ENCODE measurements at places on chromosomes 3 and 15.
A peak's percentile ranks its signal among the peaks of the same experiment; 100 is the strongest.

DNA sequence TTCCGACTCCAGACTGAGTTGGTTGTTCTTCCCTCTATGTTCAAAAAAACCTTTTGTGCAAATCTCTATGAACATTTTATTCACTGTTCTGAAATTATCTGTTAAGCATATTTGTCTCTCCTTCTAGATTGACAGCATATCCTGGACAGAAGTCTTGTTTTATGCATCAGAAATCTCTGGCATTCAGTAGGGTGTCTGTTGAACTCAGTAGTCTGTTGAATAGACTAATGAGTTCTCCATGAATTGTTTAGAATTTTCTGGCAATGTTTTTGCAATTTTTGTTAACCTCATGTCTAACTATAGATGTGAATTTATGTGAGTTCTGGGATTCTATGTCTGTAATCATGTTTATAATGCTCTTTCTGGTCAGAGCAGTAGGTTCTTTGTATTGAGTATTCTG is 222.5 kb upstream of the KCNMB2 start:
- no peak for DNase-seq

DNA sequence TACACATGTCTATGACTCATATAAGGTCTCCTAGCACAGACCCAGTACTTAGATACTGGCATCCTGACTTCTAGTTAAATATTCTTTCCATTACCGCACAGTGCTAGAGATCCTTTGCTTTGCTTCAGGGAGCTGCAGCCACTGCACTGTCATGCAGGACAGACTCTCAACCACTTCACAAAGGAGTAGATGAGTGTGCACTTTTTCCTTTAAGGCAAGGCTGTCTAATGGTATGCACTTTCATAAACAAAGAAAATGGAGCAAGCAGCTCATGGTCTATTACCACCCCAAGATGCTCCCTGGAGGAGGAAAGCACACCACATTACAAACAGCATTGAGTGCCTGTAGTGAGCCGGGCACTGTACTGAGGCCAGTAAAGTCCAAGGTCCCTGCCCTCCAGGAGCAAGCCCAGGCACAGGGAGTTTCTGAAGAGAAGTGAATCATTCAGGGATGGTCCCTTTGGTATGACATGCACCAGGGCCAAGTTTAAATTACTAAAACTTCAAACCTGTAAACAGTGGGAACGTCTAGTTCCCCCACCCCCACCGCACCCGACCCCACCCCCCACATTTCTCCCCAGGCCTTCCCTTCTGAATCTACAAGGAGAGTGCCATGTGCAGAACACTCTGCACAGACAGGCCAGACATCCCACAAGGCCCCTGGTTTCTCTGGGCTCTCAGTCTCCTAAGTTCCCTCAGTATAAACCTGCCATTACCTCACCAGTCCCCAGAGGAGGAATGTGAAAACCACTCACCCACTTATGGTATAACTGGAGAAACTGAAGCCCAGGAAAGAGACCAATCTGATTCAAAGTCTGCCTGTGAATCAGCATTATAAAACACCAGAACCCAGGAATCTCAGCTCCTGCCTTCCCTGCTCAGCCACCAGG is 107.8 kb upstream of the BCL6 start:
- no peak for DNase-seq

GRCh38 chr3:82353306-82354171 is 592.1 kb upstream of the GBE1 start:
- no peak for DNase-seq

- DNase-seq = no peak
These were observed 342.4 kb downstream of the RORA start for GRCh38 chr15:60886680-60887079.

- no peak for DNase-seq
These were observed 65.4 kb upstream of the UMPS start for GRCh38 chr3:124664804-124665203.

GRCh38 chr3:181703601-181704420 is 7.9 kb upstream of the SOX2 start:
- no peak for DNase-seq

- peak; percentile 50 for DNase-seq
These were observed 36.8 kb upstream of the KLHL25 start for GRCh38 chr15:85831415-85832113.

DNA sequence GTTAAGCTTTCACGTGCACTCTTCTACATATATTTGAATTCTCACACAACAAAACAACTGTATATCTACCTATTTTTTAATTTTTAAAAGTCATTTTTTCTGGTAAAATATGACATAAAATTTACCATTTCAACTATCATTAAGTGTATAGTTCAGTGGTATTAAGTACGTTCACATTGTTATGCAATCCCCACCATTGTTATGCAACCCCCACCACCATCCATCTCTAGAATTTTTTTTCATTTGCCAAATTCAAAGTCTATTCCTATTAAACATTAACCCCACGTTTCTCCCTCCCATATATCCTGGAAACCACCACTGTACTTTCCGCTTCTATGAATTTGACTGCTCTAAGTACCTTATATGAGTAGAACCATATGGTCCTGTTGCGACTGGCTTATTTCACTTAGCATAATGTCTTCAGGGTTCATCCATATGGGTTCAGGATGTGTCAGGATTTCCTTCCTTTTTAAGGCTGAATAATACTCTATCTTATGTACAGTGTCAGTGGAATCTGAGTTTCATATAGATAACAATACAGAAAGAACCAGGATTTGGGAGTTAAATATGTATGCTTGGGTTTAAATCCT is 279.2 kb downstream of the DOCK3 start:
- DNase-seq = no peak

DNA sequence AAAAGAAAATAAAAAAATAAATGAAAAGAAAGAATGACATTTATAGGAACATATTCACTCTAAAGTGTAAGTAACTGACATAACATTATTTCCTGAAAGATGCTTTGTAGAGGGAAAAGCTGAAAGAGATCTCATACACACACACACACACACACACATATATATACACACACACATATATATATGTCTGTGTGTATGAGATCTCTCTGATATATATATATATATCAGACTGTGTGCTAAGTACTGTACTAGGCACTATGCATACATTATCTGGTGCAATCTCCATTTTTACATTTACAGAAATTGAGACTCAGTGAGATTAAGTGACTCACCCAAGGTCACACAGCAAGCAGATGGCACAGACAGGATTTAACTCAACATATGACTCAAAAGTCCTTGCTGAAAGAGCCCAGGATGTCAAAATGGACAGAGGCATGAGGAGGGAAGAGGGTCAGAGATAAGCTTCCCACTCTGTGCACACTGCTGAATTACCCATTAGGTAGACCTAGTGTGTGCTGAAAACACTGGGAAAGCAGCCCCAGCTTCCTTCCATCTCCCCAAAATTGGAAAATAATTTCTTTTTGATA is 15.0 kb downstream of the BHLHE40 start:
- DNase-seq = no peak

DNA sequence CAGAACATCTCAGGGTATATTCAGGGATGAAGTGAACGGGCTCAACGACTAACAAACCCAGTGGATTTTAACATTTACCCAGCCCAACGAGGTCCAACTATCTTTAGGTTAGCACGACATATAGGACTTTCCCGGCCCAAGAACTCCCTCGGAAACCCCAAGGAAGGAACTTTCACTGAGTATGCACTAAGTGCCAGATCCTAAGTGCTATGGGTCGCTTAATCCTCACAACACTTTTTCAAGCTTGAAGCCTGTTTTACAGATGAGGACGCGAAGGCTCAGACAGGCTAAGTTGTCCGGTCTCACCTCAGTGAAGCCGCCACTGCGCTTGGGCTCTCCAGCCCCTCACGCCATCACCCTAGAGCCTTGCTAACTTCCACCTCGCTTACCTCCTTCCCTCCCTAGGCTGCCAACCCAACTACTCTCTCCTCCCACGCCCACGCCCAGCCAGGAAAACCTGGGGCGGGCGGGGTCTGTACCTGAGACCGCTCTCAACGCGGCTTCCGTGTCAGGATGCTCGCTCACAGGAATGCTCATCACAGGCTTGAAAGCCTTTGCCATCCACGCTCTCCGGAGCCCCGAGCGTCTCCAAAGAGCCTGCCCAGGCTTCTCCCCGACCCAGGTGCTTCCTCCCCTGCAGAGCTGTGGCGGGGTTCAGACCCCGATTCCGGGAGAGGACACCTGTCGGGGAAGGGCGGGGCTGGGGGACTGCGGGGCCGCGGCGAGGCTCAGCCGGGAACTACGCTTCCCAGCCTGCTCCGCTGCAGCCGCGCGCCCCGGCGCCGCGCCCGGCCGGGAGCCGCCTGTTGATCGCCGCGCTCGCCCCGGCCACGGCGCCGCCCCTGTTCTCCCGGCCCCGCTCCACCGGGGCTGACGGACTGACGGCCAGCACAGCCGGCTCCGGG is at the start of gene TMOD2:
TSS of gene TMOD2 (plus strand) at position 806 of the 905 bp plus-strand sequence. CDS start 14,845 bp downstream, outside the sequence.
- no peak for DNase-seq

GRCh38 chr3:64316971-64317370 is 91.7 kb upstream of the PRICKLE2 start:
- DNase-seq = no peak

DNA sequence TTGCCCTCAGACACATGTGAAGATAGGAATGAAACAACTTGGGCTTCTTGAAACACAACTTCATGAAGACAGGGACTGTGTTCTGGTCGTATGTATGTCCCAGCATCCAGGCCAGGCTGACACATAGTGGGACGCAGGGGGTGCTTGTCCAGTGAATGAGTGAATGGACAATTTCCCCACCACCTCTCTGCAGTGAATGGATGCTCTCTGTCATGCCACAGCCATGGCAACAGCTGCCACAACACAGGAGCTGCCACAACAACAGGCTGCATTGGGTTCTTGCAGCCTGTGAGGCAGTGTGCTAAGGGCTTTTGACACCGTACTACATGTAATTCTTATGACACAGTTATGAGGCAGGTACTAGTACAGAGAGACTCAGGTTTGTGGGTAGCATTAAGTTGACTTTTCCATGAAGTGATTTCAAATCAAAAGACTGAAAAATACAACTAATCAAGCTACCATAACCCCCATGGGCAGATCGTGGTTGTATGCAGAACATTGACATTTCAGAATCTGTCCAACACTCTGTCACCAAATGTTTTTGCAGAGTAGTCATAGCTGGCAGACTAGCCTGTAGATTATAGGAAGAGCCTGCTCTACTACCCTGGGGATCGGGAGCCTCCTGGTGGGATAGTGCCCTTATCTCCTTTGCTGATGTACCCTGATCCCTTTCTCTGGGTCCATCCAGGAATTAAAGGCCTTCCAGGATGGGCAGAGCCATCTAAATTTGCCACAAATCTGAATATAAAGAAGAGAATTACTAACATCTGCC is 40.8 kb downstream of the CLSTN2 start:
- DNase-seq = peak; percentile 3

- peak; percentile 23 for DNase-seq
These were observed 40.5 kb downstream of the DPPA2 start for GRCh38 chr3:109275702-109276293.

DNA sequence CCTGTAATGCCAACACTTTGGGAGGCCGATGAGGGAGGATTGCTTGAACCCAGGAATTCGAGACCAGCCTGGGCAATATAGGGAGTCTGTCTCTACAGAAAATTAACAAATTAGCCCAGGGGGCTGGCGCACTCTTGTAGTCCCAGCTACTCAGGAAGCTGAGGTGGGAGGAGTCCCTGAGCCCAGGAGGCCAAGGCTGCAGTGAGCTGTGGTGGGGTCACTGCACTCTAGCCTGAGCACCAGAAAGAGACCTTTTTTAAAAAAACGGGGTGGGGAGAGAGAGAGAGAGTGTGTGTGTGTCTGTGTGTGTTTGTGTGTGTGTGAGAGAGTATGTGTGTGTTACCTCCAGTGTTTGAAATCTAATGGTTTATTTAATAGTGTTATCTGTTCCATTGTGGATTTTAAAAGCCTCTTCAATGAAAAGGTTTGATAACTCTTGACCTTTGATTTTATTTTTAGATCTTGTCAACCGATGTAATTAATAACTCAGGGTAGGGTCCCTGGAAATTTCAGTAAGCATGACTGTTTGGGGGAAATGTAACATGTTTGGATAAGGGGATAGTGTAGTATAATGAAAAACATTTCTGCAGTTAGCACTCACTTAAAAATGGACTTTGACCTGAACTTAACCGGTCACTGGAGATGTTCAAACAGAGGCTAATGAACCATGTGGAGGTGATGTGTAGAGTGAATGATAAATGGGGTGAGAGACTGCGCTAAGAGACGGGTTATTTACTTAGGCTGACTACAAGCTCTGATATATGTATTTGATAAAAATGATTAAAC is 29.7 kb downstream of the LRCH3 start:
- DNase-seq = no peak

DNA sequence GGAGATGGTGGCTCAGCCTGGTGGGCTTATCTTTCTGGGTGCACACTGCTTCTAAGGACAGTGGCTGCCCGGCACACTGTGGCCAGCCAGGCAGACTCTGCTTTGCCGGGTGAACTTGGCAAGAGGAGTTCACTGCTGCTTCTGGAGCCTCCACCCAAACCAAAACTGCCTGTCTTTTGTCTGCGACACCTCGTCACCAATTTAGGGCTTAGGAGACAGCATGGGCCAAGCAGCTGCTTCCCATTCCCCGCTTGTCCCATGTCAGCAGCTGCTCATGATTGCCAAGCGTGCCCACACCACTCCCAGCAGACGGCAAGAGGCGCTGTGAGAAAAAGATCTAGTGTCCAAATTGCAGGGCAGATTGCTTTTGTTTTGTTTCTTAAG is 57.3 kb downstream of the LSM3 start:
- peak; percentile 70 for DNase-seq

- no peak for DNase-seq
These were observed 380.0 kb downstream of the PDCD6IP start for GRCh38 chr3:34178415-34178814.

DNA sequence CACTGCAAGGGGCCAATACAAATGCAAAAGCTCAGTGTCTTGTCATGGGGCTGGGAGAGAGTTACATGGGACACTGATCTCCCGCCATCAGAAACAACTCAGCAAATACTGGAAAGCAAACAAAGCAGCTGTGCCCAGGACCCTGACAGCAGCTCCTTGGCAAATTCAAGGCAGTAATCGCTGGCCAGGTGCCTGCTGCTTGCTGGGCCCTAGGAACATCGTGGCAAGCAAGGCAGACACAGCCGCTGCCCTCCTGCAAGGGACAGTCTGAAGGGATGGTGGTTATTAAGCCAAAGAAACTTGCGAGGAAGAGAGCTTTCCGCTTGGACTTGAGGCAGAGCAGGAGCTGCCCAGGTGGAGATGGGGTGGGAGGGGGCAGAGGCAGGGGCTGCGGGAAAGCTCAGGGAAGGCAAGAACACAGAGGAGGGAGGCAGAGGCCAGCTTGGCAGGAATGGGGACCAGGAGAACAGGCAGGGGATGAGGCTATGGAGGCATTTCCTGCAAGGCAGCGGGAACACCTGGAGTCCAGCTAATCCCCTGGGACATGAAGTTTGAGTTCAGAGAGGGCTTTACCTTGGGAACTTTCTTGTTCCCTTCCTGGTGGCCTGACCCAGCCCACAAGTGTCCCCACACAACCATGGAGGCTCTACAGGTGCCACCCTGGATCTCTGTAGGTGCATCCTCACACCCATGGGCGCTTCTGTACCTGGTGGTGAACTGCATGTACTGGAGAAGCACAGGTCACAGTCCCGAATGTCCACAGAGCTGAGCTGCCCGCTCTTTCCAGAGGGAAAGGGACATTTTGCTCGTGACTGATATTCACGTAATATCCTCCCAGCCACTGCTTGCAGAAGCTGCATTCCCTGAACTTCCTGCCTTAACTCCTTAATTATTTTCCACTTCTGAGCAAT is 78.7 kb upstream of the ATP2B2 start:
- DNase-seq = no peak

- no peak for DNase-seq
These were observed 279.7 kb downstream of the MAGI1 start for GRCh38 chr3:65758876-65759598.
